Stimulated activated CD4-positive, alpha-beta T cell treated with anti-CD3 and anti-CD28 coated beads, TNF-alpha, amount 100 ng/mL, for 24 hours (primary cell): ENCODE measurements at places on chromosomes 2 and 18.

GRCh38 chr2:113370478-113371091, 66.9 kb upstream of the ZNG1B start:
- peak; percentile 28 for DNase-seq

DNA sequence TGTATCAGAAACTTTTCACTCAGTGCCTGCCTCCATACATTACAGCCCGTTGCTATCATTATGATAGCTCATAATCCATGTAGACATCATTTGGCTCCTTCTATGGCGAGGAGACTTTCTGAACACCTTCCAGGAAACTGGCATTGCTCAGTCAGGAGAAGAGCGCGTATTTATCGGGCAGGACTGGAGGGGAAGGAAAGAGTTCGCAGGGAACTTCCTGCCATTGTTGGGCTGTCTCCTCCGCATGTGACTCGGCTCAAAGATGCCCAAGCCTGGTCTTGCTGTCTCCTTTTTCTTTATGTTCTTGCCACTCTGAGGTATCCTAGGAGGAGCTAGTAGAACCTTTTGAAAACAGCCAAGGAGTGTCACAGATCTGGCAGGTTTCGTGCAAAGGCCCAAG, 156.8 kb downstream of the CTIF start:
- DNase-seq = no peak

DNA sequence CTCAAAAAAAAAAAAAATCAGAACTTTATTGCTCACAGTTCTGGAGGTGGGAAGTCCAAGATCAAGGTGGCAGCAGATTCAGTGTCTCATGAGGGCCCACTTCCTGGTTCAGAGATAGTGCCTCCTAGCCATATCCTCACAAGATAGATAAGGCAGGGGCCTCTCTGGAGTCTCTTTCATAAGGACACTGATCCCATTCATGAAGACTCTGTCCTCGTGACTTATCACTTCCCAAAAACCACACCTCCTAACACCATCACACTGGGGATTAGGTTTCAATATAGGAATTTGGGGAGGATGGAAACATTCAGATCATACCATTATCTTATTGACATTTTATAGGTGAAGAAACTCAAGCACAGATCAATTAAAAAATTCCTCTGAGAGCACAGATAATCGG, 61.1 kb downstream of the PDCL3 start:
- DNase-seq = no peak

DNA sequence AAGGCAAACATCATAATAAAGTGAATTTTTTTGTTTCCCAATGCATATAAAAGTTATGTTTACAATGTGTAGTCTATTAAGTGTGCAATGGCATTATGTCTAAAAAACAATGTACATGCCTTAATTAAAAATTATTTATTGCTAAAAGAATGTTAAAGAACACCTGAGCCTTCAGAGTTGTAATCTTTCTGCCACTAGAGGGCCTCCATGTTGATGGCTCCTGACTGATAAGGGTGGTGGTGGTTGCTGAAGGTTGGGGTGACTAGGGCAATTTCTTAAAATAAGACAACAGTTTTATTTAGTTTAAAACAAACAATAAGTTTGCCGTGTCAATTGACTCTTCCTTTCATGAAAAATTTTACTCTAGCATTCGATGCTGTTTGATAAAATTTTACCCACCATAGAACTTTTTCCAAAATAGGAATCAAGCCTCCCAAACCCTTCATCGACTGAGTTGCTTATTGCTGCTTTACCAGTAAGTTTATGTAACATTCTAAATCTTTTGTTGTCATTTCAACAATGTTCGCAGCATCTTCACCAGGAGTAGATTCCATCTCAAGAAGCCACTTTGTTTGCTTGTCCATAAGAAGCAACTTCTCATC, 32.3 kb downstream of the MAP3K2 start:
- DNase-seq = peak; percentile 2

DNA sequence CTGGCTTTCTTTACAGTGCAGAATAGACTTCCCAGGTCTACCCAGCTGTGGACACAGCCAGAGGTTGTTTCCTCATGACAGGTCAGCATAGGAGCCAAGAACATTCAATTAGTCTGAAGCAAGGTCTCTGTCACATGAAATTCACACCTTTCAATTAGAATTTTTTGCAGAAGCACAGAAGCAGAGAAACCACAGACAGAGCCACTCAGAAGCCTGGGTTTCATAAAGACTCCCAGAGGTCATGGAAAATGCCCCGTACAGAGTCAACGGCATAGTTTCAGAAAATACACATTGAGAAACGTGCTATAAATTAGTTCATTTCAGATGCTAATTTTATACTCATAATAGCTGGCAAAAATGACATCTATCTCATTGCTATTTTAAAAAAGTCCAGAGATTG, 87.0 kb upstream of the TMEM200C start:
- DNase-seq = no peak

DNA sequence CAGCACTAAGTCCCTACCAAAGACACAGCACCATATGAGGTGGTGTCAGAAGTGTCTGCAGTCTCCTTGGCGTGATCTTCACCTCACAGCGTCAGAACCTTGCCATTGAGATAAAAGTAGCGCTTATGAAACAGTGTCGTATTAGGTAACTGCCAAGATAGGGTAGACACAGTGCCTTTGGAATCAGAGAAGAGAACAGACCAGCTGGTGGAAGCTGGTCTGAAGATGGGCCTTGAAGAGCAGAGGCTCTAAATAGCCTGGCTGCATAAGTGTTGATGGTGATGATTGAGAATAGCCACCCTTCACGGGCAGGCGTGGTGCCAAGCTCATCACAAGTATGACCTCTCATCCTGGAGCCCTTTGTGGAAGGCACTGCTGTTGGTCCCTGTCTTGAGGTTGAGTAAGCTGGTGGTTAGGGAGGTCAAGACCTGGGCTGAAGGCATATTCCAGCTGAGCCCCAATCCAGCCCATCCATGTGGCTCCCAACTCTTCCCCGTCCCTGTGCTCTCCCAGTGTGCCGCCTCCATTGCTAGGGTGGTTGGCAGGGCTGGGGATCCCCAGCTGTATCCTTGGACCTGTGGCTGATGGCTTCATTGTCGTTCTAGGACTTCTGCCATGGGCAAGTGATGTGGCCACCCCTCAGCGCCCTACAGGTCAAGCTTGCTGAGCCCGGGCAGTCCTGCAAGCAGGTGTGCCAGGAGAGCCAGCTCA, 187.4 kb downstream of the MGAT5 start:
- DNase-seq = no peak

- no peak for DNase-seq
Measured at GRCh38 chr2:58429014-58429875, 188.1 kb upstream of the FANCL start.

DNA sequence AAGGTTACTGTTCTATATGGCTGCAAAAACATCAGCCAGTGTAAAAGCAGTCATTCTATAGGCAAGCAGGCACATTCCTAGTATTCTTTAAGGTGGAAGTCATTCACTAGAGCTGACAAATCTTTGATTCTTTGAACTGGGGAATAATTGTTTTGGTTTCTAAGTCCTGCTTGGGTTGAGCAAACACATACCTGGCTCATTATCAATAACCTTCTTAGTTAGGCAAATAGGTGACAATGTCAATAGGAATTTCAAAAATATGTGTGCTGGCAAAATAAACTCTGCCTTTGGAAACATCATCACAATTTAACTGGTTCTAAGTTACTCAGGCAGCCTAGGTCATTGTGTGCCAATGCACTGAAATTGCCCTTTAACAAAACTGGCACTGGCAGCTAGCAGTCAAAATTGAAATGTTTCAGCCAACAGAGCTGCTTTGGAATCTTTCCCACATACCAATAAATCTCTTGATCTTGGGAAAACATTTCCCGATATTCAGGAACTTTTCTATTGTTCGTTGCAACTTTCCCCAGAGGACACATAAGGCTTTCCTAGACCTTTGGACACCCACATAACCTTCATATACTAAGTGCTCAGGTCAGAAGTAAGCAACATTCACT, 402.0 kb upstream of the MMADHC start:
- DNase-seq = no peak

GRCh38 chr2:25669520-25669919, 3.9 kb downstream of the DTNB start:
- no peak for DNase-seq

DNA sequence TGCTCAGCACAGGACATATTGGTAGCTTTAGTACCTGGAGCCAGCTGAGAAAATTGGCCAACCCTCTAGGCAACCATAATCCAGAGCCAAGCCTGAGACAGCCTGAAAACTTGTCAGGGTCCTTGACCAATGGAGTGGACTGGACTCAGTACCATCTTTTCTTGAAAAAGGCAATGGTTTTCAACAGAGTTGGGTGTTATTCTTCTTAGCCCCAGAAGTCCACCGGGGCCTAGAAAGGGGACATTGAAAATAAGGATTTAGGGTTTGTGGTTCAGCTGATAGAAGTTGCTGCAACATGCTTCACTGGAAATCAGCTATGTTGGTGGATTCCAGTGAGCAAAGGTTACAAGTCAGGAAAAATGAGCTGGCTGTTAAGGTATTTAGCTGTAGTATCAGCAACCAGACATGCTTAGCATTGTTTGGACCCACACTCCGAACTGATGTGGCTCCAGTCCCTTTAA, 22.1 kb upstream of the CNOT11 start:
- DNase-seq = no peak

DNA sequence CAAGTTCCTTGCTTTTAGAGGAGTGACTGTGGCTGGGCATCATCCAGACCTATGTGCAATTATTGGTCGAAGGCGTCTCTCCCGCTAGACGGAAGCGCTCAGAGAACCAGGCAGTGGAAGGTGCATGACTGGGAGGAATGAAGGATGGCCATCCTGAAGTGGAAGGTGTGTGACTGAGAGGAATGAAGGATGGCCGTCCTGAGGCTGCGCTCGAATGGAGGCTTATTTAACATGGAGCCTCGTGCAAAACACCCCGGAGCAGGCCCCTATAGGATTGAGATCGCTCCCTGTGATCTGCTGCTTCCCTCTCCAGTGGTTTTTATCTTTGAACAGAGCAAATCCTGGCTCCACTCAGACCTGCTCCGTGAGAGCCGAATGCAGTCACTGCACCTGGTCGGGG, 140.2 kb upstream of the ID2 start:
- DNase-seq = no peak

GRCh38 chr2:110101280-110101844, 14.3 kb downstream of the MALL start:
- DNase-seq = no peak

- no peak for DNase-seq
Measured at GRCh38 chr2:69203166-69203985, 183.7 kb downstream of the GFPT1 start.

GRCh38 chr2:9831670-9832069, 11.6 kb upstream of the TAF1B start:
- DNase-seq = no peak

GRCh38 chr2:144849612-144850011, 329.7 kb upstream of the ZEB2 start:
- DNase-seq = no peak

GRCh38 chr2:172510548-172510947, 45.3 kb upstream of the PDK1 start:
- no peak for DNase-seq
